ENCODE measurements at places on chromosomes 7 and 10. TPM values are rescaled to one million over a fixed set of nuclear protein-coding genes. Genes with fewer than 3 reads are reported as not detected.

DNA sequence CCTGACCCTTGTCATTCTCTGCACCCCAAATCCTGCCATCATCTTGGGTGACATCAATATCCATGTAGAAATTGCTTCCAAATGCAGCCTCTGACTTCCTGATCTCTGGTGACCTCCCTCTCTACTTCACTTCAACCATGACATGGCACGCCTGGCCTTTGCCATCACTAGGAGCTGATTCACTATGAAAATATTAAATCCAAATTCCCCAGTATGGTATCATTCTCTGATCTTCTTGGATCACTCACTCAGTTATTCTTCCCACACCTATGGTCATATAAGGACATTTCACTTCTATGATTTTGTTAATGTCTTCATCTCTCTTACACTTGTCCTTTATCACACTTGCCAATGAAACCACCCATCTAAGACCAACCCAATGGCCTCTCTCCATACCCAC, 73.7 kb upstream of the ODAD2 start:
- H3K4me1 ChIP-seq, result no peaks in the 10 kb centered on the region
- DNase-seq, result no peak
- no peaks in the 10 kb centered on the region for H3K36me3 ChIP-seq
- H3K27ac ChIP-seq, result no peak overlapping the region

ZNF503 gene
- total RNA-seq, result not detected

ACTL6B gene
- not detected for total RNA-seq

DNA sequence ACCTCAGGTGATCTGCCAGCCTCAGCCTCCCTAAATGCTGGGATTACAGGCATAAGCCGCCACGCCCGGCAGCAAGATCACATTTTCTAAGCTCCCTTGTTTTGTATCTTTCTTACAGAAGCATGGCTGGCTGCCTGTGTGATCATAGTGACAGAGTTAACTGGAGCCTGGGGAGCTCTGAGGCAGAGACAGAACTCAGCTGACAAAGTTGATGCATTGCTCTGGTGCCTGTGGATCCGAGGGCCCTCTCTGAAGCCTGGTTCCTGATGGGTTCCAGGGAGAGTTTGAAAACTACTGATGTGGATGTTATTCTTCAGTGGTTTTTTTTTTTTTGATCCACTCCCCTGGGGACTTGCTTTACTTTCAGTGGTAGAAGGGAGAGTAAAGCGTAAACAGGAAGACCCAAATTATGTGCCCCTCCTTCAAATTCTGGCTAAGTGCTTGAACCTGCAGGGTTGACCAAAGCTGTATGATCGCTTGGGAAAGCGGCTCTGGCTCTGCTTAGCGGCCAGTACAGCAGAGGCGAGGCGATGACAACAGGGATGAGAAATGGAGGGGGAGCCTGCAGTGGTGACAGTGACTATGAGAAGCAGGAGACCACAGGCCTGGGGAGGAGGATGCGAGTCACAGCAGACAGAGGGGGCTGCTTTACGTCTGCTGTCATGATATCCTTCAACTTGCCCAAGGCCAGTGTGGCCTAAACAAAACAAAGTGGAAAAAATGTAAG, 6.8 kb upstream of the EFCAB10 start:
- H3K27me3 ChIP-seq, result no peaks in the 10 kb centered on the region
- H3K4me3 ChIP-seq, result no peak overlapping the region
- H3K4me1 ChIP-seq, result no peaks in the 10 kb centered on the region
- H3K27ac ChIP-seq, result no peak overlapping the region
- no peaks in the 10 kb centered on the region for H3K36me3 ChIP-seq

DNA sequence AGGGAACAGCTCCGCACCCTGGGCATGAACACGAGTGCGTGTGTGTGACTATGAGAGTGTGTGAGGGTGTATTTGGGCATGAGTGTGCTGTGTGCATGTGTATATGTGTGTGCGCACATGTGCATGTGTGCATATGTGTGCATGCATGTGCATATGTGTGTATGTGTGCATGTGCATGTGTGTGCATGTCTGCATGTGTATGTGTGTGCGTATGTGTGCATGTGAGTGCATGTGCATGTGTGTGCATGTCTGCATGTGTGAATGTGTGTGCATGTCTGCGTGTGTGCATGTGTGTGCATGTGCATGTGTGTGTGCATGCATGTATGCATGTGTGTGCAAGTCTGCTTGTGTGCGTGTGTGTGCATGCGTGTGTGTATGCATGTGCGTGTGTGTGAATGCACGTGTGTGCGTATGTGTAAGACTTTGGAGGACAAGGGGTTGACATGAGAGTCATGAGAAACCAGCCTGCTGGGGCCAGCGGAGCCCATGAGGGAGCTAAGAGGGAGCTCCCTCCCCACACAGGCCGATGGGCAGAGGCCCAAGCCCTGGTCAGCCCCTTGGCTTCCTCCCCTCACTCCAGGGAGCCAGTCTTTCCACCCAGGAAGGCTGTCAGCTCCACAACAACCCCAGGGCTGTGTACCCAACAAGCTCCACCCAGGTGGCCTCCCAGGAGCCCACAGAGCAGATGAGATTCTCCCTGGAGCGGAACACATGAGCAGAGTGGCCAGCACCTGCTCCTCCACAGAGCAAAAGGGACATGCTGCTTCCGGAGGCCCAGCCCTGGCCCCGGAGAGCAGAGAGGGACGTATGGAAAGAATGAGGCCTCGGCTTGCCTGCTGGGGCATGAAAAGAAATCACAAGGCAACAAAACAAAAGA, 142.5 kb upstream of the PPP2R2D start:
- no peak for DNase-seq
- H3K27me3 ChIP-seq, result no peaks in the 10 kb centered on the region
- no peaks in the 10 kb centered on the region for H3K36me3 ChIP-seq
- H3K4me1 ChIP-seq, result no peaks in the 10 kb centered on the region

PAPOLB gene
- not detected for total RNA-seq

DNA sequence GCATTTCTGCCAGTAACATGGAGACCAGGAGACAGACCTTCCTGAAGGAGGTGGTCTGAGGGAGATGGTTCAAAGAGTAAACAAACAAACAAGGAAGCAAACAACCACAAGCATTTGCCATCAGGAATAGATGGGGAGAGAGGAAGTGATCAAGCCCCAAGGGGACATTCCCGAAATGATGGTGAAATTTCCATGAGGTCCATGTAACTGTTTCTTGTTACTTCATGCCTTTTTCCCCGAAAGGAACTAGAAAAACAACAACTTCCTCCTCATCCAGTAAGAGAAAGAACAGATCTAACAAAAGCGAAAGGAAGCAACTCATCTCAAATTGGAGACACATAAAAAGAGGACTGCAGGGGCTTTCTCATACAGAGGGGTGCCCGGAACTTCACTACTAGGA, 152.5 kb upstream of the ZNF32 start:
- no peaks in the 10 kb centered on the region for H3K4me1 ChIP-seq
- H3K27me3 ChIP-seq, result no peaks in the 10 kb centered on the region
- H3K36me3 ChIP-seq, result no peaks in the 10 kb centered on the region
- no peak overlapping the region for H3K4me3 ChIP-seq
- no peak for DNase-seq

- H3K27me3 ChIP-seq, result no peaks in the 10 kb centered on the region
- H3K27ac ChIP-seq, result no peak overlapping the region
- no peak for DNase-seq
Observed at GRCh38 chr7:102004848-102005247, 187.4 kb downstream of the CUX1 start.

GRCh38 chr7:122316467-122317388, 12.2 kb upstream of the FEZF1 start:
- H3K36me3 ChIP-seq, result no peaks in the 10 kb centered on the region
- no peaks in the 10 kb centered on the region for H3K27me3 ChIP-seq
- H3K4me3 ChIP-seq, result no peak overlapping the region
- no peak overlapping the region for H3K27ac ChIP-seq

PNLIPRP1 gene
- total RNA-seq, result not detected

DNA sequence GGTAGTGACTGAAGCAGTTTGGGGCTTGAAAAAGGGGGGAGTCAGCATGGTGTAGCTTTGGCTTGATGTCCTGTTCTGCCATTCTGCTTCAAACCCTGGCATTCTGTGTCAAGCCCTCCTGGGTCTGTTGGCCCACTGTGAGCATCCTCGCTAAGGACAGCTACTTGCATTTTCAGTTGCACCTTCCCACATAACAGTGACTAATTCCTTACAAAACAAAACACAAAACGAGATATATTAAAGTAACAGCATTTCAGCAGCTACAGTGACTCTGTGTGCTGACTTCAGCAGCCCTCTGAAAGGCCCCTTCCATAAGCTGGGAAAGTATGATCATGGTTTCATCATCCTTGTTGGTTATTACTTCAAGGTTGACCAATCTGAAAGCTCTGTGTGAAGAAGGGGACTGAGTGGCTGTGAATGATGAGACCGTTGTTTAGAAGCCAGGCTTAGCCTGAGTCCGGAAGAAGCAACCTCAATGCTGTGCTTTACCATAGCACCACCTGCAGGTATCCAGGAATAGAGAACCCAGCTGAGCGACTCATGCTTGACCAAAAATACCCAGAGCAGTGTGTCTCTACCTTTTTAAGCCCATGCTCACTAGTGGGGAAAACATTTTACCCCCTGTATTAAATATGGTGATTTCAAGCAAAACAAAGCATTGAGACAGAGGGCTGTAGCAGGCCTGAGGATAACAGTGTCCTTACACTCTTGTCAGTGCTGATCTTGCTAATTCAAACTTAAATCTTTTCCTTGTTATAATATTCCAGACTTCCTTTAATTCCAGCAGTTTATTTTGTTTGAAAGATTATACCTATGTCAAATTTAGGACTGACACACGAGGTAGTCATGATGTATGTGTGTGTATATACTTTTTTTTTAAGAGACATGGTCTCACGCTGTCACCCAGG, 42.6 kb upstream of the CC2D2B start:
- H3K4me3 ChIP-seq, result no peak overlapping the region
- DNase-seq, result peak; percentile 52
- H3K27me3 ChIP-seq, result no peaks in the 10 kb centered on the region
- no peaks in the 10 kb centered on the region for H3K4me1 ChIP-seq

DNA sequence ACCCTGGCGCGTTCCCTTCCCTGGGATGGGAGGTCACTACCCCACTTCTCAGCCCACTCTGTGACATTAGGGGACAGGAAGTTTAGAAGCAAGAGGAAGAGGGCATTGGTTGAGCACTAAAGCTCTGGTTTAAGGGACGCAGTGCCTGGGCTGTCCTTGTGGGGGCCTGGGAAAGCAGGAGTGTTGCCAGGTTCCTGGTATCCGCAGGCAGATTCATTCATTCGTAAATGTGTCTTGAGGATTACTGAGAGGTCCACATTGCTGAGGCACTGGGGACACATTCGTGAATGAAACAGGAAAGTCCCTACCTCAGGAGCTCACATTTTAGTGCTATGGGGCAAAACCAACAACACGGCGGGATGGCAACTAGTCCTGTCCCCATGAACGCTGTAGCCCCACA, 69.4 kb downstream of the COL13A1 start:
- H3K4me3 ChIP-seq, result no peak overlapping the region
- H3K27ac ChIP-seq, result no peak overlapping the region
- DNase-seq, result no peak
- H3K36me3 ChIP-seq, result no peaks in the 10 kb centered on the region

- no peak overlapping the region for H3K27ac ChIP-seq
- H3K4me3 ChIP-seq, result no peak overlapping the region
- H3K36me3 ChIP-seq, result no peaks in the 10 kb centered on the region
- H3K4me1 ChIP-seq, result peaks cover 10% of the 10 kb centered on the region
- no peaks in the 10 kb centered on the region for H3K27me3 ChIP-seq
- no peak for DNase-seq
Observed at GRCh38 chr10:70137135-70137534, 4.5 kb upstream of the AIFM2 start.

GRCh38 chr10:75100764-75101291, 10.6 kb upstream of the SAMD8 start:
- no peaks in the 10 kb centered on the region for H3K27me3 ChIP-seq
- H3K36me3 ChIP-seq, result no peaks in the 10 kb centered on the region
- H3K4me1 ChIP-seq, result peaks cover 14% of the 10 kb centered on the region
- H3K4me3 ChIP-seq, result no peak overlapping the region

OR2A5 gene
- total RNA-seq, result not detected

- H3K27me3 ChIP-seq, result no peaks in the 10 kb centered on the region
- DNase-seq, result no peak
- H3K4me3 ChIP-seq, result no peak overlapping the region
- no peaks in the 10 kb centered on the region for H3K4me1 ChIP-seq
Observed at GRCh38 chr10:24132741-24133140, 76.2 kb upstream of the KIAA1217 start.

TRIM50 gene
- not detected for total RNA-seq

GRM8 gene
- not detected for total RNA-seq

SLC16A9 gene
- total RNA-seq, result not detected

DNA sequence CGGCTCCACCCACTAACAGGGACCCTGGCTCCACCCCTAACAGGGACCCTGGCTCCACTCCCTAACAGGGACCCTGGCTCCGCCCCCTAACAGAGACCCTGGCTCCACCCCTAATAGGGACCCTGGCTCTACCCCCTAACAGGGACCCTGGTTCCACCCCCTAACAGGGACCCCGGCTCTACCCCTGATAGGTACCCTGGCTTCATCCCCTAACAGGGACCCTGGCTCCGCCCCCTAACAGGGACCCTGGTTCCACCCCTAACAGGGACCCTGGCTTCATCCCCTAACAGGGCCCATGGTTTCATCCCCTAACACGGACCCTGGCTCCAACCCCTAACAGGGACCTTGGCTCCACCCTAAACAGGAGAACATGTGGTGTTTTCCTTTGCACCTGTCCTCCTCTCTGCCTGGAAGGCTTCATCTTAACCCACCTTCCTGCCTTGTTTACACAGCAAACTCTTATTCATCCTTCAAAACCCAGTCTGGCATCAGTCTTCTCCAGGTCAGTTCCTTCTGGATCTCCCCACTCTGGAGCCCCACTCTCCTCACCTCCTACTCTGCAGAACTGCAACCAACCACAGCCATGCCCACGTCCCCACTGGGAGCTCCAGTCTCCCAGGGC, 58.0 kb downstream of the CHST15 start:
- no peak overlapping the region for H3K27ac ChIP-seq
- H3K4me3 ChIP-seq, result peak overlapping the region; percentile 35
- no peaks in the 10 kb centered on the region for H3K36me3 ChIP-seq

MKX gene
- total RNA-seq, result not detected

DNA sequence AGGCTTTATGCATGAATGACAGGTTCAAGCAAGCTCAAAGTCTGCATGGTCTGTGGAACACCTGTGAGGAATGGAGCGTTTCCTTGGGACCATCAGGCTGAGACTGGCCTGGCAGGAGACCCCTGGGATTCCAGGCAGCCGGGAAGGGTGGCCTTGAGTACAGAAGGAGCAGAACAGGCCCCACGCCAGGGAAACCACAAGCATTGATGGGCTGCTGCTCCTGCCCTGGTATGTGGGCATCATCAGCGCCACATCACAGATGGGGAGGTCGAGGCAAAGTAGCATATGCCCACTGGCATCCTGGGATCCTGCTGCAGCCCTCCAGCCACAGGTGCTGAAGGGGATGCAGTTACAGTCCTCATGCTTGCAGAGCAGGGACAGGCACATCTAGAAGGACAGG, 40.9 kb downstream of the ANTXRL start:
- no peak for DNase-seq
- no peaks in the 10 kb centered on the region for H3K4me1 ChIP-seq
- H3K27me3 ChIP-seq, result no peaks in the 10 kb centered on the region
- H3K36me3 ChIP-seq, result no peaks in the 10 kb centered on the region

Measured in Karpas-422 (cell line).